ENCODE measurements at places on chromosomes 5 and 9.

GRCh38 chr9:114516913-114517312 lies 11.6 kb upstream of the WHRN start:
- DNase-seq = no peak

DNA sequence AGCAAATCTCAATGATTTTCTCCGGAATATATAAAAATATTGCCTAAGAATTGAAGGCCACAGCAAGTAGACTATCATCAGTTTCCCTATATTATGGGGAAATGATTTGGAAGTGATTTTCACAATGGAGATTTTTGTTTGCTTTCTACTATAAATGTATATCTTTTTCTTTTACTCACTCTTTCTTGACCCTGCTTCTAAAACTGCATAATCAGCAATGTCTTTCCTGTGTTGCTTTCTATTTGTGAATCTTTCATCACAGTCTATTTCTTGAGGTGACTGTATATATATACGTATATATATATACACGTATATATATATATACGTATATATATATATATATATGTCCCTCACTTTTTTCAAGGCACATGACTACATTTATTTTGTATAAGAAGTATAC lies 622.6 kb downstream of the DTWD2 start:
- DNase-seq = no peak

- no peak for DNase-seq
Observed at GRCh38 chr9:101593345-101593744, 1.4 kb downstream of the PPP3R2 start.

DNA sequence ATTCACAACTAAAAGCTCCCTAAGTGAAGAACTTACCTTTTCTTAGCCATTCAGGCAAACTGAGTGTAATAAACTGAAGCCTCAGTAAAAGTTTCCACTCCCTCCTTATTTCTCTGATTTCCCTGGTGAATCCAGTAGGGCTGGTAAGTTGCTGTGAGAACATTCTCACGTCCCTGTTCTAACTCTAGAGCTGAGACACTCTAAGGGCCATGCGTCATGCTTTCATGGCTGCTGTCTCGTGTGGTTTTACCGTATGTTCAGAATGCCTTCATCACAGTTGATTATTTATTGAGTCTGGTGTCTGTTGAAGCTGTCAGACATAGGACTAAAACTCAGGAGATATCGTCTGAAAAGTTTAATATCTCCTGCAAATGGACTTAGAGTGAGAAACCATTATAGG lies 1.3 kb downstream of the OR2S2 start:
- DNase-seq = no peak

- DNase-seq = no peak
Observed at GRCh38 chr9:131759017-131759647, 19.3 kb upstream of the RAPGEF1 start.

GRCh38 chr9:120920806-120921178 lies 5.8 kb downstream of the TRAF1 start:
- DNase-seq = no peak

DNA sequence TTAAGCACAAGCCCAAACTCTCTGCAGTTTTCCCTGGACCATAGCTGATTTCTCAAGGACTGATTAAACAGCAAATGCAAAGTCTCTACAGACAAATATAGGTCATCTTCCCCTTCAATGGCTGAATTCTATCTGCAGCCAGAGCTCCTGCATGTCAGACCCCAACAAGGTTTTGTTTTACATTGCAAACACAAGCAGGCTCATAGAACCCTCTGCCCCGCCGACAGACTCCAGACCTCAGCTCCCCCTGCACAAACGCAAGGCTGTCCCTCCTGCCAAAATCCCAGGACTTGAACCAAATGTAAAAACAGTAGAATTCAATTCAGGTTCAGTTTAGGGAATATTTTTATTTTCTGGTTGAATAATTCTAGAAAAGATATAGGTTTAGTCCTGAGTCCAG lies 526.7 kb upstream of the TRPC7 start:
- no peak for DNase-seq

DNA sequence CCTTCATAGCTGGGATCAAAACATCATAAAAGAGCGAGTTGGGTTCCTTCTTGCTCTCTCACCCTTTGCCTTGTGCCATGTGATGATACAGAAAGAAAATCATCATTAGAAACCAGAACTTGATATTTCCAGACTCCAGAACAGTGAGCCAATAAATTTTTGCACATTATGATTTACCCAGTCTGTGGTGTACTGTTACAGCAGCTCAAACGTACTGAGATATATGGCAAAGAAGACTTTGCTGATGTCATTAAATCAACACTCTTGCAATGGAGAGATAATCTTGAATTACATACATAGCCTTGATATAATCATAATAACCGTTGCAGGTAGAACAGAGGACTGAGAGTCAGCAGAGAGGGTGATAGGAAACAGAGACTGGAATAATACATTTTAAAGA lies 1271.6 kb downstream of the CDH12 start:
- DNase-seq = no peak

GRCh38 chr9:92463984-92464383 lies 18.3 kb downstream of the ASPN start:
- DNase-seq = no peak

GRCh38 chr9:112104901-112105300 lies 70.2 kb downstream of the SUSD1 start:
- DNase-seq = no peak

- DNase-seq = peak; percentile 14
Observed at GRCh38 chr5:74767579-74767913, 497 bp downstream of the NSA2 start.

- peak; percentile 33 for DNase-seq
Observed at GRCh38 chr9:86126998-86127972, 27.9 kb upstream of the GOLM1 start.

GRCh38 chr9:81470864-81471263 lies 218.5 kb downstream of the TLE1 start:
- DNase-seq = no peak

- no peak for DNase-seq
Observed at GRCh38 chr9:69193685-69194032, 19.6 kb downstream of the TJP2 start.

GRCh38 chr5:132854301-132854700 lies 12.0 kb downstream of the GDF9 start:
- DNase-seq = no peak

DNA sequence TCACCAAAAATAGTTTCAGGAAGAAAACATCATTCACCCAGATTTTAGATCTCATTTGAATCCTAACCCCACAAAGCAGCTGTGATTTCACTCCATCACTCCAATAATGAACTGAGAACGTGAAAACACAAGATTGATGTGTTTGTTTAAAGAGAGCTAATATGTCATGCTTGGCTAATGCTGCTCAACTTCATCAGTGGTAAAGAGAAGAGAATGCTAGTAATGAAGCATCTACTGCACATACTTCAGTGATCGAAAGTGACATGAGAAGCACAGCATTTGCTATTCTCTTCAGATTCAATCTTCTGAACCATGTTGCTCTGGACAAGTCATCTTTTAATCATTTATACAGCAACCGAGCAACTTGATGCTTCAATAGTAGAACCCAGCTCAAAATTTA lies 874.7 kb downstream of the EFNA5 start:
- DNase-seq = no peak

DNA sequence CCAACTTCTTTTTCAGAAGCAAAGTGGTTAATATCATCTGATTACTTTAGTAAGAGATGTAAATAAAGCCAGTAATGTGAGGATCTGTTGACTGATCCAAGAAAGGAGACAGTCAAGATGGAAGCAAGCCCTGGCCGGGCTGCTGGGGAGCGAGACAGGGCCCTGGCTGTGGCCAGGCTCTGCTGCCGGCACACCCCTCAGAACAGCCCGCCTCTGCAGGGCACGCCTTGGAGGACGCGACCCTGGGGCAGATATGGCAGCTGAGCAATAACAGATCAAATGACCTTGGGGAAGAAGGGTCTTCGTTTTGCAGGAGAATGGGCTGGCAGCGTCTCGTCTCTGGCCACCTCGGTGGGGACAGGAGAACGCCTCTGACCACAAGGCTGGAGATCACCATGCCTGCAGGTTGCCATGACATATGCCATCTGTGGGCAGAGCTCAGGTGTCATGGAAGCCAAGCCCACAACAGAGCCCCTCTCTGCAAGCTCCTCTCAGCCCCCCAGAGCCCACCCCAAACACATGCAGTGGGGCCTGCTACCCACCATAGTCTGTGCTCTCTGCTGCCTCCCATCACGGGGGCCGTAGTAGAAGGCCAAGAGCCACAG lies 206.5 kb downstream of the FANCC start:
- DNase-seq = no peak

DNA sequence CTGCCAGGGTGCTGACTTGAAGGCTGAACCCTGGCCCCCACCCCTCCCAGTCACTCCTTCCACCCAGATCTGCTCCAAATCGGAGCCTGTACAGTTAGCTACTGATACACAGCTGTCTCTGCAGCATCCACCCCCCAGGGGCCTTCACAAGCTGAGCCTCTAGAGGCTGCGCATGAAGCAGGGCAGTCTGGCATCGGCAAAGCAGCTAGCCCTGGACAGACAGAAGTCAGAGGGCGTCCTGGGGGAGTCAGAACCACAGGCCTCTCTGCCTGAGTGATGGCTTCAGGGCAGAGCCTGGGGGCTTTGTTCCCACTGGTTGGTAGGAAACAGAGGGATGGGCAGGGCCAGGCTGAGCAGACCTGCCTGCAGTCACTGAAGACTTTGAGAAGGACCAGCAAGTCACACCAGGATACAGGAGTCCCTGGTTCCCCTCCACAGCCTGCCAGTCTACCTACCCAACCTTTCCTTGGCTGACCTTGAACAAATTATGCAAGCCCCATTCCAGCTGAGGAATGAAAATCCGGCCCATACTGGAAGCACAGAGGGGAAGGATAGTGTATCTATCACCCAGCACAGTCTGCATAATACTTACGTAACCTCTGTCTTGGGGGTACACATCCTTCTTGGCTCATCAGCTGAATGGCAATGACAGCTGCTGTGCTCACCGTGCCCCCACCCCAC lies 8.8 kb downstream of the VDAC1 start:
- no peak for DNase-seq

- DNase-seq = no peak
Observed at GRCh38 chr9:93955111-93955980, at the start of gene BARX1. Gene BARX1 (minus strand): TSS chr9:93955355. CDS start chr9:93955146, 209 bp downstream.

GRCh38 chr5:154714266-154714986 lies 40.8 kb upstream of the LARP1 start:
- no peak for DNase-seq

- DNase-seq = no peak
Observed at GRCh38 chr5:54438620-54439389, 16.7 kb upstream of the HSPB3 start.

DNA sequence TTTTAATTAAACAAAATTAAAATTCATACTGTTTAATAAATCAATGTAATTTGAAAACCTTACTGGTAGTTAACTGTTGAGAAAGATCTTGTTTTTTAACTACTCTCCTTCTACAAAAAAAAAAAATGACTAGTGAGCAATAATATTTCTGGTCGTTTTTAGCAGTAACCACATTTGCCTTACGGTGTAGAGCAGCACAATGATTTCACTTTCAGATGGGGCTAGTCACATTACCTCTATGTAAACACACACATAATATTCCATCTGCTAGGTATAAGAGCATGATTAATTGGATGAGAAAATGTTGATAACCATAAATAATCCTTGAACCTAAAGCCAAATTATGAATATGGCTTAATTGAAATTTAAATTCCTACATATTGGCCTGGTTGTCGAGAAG lies 198.1 kb downstream of the CHSY3 start:
- no peak for DNase-seq
